Right renal pelvis (tissue), 4 donors: ENCODE measurements at places on chromosomes 7 and 10. TPM values are rescaled to one million over a fixed set of nuclear protein-coding genes. Genes with fewer than 3 reads are reported as not detected.

GRCh38 chr7:107961405-107961804, 41.6 kb downstream of the LAMB1 start:
- no peak for DNase-seq

DNA sequence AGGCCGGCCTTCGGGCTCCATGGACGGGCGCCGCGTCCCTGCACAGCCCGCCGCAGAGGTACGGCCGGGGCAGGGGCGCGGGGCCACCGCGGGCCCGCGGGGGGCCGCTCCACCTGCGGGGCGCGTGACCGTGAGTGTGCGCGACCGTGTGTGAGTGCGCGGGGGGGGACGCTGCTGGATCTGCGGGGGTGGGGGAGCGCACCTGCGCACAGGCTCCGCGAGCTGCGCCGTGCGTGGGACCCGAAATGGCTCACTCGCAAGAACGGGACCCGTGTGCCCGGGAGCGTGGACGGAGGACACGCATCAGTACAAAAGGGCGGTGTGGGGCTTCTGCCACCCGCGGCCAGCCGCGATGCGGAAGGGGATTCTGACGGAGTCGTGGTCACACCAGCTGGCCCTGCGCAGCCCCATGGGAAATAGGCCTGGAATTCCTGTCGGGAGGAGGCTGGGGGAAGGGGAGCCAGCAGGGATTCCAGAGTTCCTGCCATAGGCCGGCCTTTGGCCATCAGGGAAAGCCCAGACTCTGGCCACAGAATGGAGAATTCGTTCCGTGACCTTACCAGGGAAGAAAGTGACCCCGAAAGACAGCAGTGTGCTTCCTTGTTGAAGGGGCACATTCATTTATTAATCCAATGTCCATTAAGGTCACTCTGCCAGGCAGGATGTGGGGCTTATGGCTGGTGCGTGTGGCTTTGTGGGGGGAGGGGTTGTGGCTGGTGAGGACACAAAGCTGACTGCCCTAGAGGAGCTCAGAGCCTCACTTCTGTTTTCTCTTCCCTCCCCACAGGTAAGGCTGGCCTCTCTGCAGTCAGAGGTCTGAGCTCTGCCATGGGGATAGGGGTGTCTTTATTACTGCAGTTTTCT, 494 bp downstream of the REPIN1 start:
- DNase-seq, result no peak

- peak; percentile 89 for DNase-seq
Measured at GRCh38 chr7:151736403-151736909, 140.5 kb downstream of the PRKAG2 start.

Gene LBX1
- polyA plus RNA-seq, result not detected

Gene CADPS2
- polyA plus RNA-seq, result 38.1 TPM

Gene AVPI1
- polyA plus RNA-seq, result 4.5 TPM
